SJSA1 (cell line): ENCODE measurements at places on chromosomes 16 and 17. TPM values are rescaled to one million over a fixed set of nuclear protein-coding genes. Genes with fewer than 3 reads are reported as not detected.

GRCh38 chr16:49639739-49640431 lies 216.0 kb downstream of the ZNF423 start:
- no peak overlapping the region for H3K4me3 ChIP-seq
- H3K36me3 ChIP-seq = no peaks in the 10 kb centered on the region; the same call in 1 of the 2 replicates
- peak overlapping the region; percentile 20; the same call in 1 of the 2 replicates for H3K27ac ChIP-seq
- DNase-seq = peak; percentile 92
- H3K27me3 ChIP-seq = no peaks in the 10 kb centered on the region

DNA sequence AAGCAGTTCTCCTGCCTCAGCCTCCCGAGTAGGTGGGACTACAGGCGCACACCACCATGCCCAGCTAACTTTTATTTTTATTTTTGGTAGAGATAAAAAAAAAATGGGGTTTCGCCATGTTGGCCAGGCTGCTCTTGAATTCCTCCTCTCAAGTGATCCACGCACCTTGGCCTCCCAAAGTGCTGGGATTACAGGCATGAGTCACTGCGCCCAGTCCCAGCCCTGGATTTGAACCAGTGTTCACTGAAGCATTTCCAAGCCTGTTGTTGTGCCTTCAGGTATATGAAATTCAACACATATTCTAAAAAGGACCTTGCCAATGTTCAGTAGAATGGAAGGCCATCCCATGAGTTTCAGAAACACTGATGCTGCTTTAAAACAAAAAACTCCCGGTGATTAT lies 165.3 kb downstream of the SLC39A11 start:
- H3K4me1 ChIP-seq = no peaks in the 10 kb centered on the region
- no peaks in the 10 kb centered on the region for H3K36me3 ChIP-seq
- no peaks in the 10 kb centered on the region for H3K27me3 ChIP-seq
- DNase-seq = no peak

DNA sequence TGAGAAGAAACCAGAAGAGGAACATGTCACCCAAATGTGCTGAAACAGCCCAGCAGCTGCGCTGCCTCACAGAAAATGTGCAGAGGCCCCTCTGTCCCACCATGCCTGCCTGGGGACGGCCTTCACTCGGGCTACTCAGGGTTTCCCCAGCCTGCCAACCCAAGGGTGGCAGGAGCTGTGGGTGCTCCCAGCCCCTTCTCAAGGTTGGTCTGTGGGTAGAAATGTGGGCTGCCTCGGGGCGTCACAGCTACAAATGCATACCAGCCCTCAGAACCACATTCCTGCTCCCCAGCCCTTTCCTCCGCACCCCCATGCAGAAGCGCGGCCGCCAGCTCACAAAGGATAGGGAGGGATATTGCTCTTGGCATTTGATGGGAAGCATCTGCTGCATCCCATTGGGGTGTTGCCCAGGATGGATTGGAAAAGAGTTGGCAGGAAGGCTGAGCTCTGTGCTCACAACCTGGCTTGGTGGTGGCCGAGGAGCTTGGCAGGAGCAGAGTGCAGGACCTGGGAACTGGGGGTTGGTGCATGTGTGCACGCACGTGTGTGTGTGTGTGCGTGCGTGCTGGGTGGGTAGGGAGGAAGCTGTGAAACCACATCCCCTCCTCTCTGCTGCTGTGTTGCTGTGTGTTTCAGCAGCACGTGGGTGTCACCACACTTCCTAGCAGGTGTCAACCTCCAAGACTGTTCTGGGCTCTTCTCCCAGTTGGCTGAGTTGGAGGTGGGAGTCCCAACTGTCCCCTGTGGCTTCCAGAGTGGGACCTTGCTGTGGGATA lies 304.4 kb downstream of the SEC14L1 start:
- H3K27ac ChIP-seq = no peak overlapping the region
- no peaks in the 10 kb centered on the region for H3K27me3 ChIP-seq
- no peak for DNase-seq
- H3K4me1 ChIP-seq = peaks cover 19% of the 10 kb centered on the region
- H3K4me3 ChIP-seq = no peak overlapping the region

DNA sequence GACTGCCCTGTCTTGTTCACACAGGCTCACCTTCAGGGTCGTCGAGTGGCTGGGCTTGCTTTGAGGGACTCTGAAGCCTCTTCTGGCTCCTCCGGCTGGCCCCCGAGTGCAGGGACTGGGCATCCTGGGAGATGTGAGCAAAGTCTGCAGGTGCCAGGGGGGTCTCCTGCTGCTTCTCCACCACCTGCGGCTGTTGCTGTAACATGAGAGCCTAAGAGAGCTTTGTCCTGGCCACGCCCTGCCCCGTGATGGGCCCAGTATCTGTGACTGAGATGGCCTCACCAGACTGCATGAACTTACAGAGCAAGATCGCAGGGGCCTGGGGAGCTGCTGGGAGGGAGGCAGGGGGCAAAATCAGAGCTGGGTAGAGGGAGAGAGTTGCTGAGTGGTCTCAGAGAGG lies 12.5 kb downstream of the ERN2 start:
- H3K27ac ChIP-seq = no peak overlapping the region
- H3K36me3 ChIP-seq = no peaks in the 10 kb centered on the region
- H3K4me3 ChIP-seq = no peak overlapping the region
- no peaks in the 10 kb centered on the region for H3K4me1 ChIP-seq

DNA sequence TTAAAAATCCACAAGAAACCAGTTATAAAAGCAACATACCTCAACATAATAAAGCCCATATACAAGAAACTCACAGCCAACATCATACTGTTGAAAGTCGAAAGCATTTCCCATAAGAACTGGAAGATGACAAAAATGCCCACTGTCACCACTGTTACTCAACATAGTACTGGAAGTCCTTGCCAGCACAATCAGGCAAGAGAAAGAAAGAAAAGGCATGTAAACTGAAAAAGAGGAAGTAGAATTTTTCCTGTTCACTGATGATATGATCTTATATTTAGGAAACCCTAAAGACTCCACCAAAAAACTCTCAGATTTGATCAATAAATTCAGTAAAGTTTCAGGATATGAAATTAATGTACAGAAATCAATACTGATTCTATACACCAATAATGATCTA lies 45.1 kb downstream of the AHSP start:
- no peaks in the 10 kb centered on the region; the same call in 1 of the 2 replicates for H3K27me3 ChIP-seq
- H3K4me1 ChIP-seq = no peaks in the 10 kb centered on the region
- DNase-seq = no peak
- no peak overlapping the region for H3K27ac ChIP-seq
- H3K36me3 ChIP-seq = no peaks in the 10 kb centered on the region
- no peak overlapping the region for H3K4me3 ChIP-seq

- no peaks in the 10 kb centered on the region for H3K36me3 ChIP-seq
- peaks cover 3% of the 10 kb centered on the region; the same call in 1 of the 2 replicates for H3K4me1 ChIP-seq
- H3K4me3 ChIP-seq = no peak overlapping the region
- peak; percentile 58 for DNase-seq
- no peak overlapping the region for H3K27ac ChIP-seq
Measured at GRCh38 chr17:37770631-37771518, 26.0 kb upstream of the HNF1B start.

DNA sequence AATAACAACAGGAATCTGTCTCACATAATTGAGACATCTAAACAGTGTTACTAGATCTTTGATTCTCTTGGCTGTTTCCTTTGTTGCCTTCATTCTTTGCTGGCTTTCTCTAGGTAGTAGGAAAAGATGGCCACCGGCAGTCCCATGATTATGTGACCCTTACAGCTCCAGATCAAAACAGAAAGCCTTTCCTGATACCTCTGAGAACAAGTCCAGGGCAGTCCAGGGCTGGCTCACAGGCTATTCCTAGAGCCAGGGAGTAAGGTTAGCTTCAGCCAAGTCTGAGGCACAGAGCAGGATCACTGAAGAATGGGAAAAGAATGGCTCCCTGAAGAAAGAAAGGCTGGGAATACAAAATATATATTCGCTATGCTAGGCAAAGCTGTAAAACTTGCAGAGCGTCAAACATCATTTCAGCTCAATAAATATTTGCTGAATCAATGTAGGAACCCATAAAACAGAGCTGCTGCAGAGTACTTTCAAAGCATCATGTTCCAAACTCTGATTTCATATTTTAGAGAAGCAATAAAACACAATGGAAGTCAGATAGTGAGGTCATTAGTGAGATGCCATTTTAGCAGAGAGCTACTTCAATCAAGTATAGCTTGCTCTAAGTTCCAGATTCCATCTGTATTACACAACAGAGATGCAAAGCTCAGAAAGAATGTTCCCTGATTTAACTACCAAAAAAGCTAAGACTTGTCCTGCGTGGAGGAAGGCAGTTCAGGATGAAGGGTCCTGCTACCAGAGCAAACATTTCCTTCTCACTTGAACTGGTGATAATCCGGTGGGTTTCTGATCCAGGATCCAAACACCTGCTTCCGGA lies 23.4 kb downstream of the ADAT1 start:
- H3K36me3 ChIP-seq = peaks cover 68% of the 10 kb centered on the region
- no peak overlapping the region for H3K27ac ChIP-seq
- no peak for DNase-seq

DNA sequence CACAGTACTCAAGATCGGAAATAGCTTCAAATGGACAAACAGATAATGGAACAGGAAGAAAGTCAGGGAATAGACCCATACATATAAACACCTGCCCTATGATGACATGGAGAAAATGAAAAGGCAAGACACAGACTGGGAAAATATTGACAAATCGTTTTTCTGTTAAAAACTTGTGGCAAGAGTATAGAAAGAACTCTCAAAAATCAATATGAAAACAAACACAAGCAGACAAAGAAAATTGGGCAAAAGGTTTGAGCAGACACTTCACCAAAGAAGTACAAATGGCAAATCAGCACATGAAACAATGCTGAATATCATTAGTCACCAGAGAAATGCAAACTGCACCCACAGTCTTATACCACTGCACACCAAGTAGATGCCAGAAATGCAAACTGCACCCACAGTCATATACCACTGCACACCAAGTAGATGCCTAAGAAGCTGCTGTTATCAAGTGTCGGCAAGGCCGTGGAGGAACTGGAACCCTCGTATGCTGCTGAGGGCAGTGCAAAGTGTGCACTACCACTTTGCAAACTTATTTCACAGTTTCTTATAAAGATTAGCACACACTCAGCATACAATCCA lies 123.5 kb upstream of the CHMP6 start:
- H3K27ac ChIP-seq = no peak overlapping the region
- no peak for DNase-seq
- H3K27me3 ChIP-seq = no peaks in the 10 kb centered on the region
- no peak overlapping the region for H3K4me3 ChIP-seq

DNA sequence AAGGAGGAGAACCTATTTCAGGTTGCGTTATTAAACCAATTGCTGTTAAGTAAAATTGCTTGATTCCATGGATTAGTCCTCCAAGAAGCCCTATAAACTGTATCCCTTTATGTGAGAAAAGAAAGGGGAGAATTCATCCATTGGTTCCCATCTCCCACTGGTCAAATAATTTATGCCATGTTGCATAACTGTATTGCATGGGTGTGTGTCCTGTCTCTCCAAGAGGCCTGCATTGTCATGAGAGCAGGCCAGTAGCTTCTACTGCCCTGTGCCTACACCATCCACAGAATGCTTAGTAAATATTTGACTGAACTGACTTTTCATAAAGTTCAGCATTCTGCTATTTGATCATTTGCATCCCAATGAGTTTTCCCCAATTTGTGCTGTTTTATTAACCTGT lies 11.7 kb upstream of the TOB1 start:
- H3K27ac ChIP-seq = no peak overlapping the region
- H3K36me3 ChIP-seq = no peaks in the 10 kb centered on the region
- no peaks in the 10 kb centered on the region for H3K4me1 ChIP-seq
- DNase-seq = no peak
- no peak overlapping the region for H3K4me3 ChIP-seq

GRCh38 chr17:31391496-31391949 lies at the start of gene RAB11FIP4:
TSS of gene RAB11FIP4 (plus strand) at chr17:31391675. CDS start at chr17:31391853, 178 bp downstream.
- peak within 1 kb of the TSS; percentile 28 for H3K4me3 ChIP-seq
- peaks cover 14% of the 10 kb centered on the region for H3K27me3 ChIP-seq
- no peak within 1 kb of the TSS for H3K27ac ChIP-seq
- no peak for DNase-seq

DNA sequence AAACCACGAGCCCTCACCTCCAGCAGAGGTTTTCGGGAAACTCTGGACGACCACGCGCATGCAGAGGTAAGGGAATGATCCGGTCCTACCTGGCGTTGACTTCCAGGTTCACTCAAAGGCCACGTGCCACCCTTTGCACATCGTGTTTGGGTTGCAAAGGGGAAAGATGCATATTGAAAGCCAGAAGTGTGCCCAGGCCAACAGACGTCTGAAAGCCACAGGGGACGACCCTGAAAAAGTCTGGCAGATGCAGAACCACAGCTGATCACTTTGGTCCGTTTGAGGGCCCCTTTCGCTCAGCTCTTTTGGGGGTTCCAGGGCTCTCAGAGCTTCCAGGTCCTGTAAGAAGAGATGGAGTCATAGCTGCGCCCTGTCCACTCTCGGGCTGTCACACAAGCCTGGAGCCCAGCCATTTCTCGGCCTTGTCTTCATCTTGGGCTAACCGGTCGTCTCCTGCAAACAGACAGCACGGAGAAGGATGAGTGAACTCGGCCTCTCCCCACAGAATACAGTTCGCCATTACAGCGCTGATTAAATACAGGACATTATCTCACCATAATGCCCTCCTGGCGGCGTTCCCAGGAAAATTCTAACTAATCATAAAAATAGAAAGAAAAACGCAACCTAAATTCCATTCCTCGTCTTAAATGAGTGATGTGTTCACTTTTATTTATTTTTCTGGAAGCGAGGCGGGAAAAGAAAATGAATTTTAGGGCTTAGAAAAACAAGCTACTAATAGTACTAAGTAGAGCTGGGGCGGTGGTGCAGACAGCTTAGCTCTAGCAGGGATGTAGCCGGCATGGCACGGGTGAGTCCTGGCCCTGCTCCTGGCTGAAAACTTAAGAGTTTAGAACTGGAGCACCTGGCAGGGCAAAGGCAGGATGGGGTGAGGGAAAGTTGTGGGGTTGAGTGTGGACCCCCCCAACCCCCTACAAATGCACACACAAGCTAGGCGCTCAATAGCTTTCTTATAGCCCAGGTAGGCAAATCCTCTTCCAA lies 45.5 kb upstream of the ZFHX3 start:
- H3K27ac ChIP-seq = no peak overlapping the region
- DNase-seq = peak; percentile 56
- no peak overlapping the region for H3K4me3 ChIP-seq
- no peaks in the 10 kb centered on the region for H3K36me3 ChIP-seq
- H3K27me3 ChIP-seq = no peaks in the 10 kb centered on the region

DNA sequence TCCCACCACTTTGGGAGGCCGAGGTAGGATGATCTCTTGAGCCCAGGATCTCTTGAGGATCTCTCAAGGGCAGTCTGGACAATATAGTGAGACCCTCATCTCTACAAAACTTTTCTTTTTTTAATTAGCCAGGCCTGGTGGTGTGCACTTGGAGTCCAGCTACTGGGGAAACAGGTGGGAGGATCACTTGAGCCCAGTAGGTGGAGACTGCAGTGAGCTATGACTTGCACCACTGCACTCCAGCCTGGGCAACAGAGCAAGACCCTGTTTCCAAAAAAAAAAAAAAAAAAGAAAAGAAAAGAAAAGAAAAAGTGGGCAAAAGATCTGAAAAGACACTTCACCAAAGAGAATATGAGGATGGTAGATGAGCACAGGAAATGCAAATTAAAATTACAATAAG lies 15.0 kb downstream of the RAB40B start:
- DNase-seq = no peak
- H3K36me3 ChIP-seq = no peaks in the 10 kb centered on the region
- no peaks in the 10 kb centered on the region for H3K27me3 ChIP-seq
- no peak overlapping the region for H3K27ac ChIP-seq
- no peak overlapping the region for H3K4me3 ChIP-seq

Gene EVPLL
- total RNA-seq = not detected in 2 replicates

Gene CALB2
- 50.4 and 55.0 TPM in 2 replicates for total RNA-seq

Gene KCNJ16
- not detected in 2 replicates for total RNA-seq

Gene KRT33A
- not detected in 2 replicates for total RNA-seq

Gene RND2
- 0.03 TPM in 1 of 2 replicates, not detected in the other for total RNA-seq
